ENCODE measurements at places on chromosomes 6 and 20.

GRCh38 chr6:118893064-118893806 lies 717 bp upstream of the ASF1A start:
- DNase-seq: peak; percentile 51

DNA sequence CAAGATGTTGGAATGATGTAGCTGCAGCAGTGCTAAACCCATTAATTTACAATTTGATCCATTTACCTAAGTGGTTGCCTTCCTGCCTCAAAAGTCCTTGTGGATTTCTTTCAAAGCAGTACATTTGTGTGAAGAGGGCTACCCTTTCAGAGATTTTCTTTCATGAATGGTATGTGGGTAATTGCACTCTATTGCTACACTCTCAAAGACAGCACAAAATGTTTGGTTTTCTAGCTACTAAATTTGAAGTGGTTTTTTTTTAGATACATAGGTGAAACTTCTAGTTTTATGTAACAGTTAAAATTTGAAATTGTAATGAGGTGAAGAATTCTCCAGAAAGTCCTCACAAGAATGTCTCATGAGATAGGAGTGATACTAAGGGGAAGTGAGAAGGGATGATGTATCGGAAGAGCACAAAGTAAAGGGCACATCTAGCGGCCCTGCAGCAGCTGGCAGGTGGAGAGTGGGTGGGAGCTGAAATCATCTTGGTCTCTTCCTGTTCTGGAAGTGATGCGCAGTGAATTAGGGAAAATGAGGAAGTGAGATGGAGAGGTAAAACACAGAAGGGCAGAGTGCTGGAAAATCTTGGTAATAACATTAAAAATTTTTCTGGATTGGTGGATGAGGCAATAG lies 236.8 kb upstream of the MAN1A1 start:
- no peak for DNase-seq

DNA sequence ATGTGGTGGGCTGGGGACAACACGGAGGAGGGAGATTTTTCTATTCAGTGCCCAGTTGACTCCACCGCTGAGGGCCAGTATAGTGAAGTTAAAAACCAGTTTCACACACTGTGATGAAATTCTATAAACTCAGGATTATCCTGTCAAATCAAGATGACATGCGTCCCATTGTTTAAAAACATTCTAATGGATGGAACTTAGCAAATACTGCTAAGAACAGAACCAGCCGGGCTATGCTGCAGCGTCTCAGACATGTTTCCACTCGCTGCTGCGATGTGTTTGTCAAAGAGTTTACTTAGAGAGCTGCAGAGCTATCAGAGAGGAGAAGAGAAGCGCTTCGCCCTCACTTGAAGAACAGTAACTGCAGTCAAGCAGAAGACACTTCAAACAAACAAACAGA lies 212.6 kb upstream of the FOXQ1 start:
- DNase-seq: no peak

- DNase-seq: no peak
Observed at GRCh38 chr6:154991207-154991606, 3.9 kb upstream of the TIAM2 start.

- no peak for DNase-seq
Observed at GRCh38 chr6:158849899-158850806, 31.0 kb upstream of the EZR start.

GRCh38 chr20:61673152-61673847 lies 392.4 kb downstream of the TAF4 start:
- no peak for DNase-seq

DNA sequence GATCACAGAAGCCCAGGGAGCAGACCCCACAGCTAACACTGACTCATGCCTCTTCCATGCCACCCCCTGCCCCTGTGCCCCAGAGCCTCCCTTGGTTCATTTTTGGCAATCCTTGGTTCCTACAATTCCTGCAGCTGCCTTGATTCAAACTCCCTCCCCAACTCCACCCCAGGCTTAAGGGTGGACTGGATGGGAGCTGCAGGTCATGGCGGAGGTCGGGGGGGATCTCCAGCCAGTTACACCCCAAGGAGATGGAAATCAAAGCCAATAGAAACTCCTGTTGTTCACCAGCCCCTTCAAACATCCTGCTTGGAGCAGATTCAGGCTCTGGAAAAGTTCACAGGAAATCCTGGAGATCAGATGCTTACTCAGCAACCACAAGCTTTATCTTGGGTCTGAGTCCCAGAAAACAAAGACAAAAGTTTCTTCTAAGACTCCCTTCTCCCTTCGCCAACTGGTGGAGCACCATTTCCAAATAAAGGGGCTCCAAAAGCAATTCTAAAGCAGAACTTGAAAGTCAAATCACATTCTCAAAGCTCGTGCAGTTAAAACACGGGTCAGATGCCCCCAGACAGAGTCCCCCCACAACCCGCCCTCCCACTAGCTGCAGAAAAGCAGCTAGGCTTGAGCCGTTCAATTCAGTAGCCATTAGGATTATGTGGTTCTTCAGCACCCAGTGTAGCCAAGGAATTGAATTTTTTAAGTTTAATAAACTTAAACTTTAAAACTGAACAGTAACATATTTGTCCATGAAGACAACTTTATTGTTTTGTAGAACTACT lies 149.5 kb downstream of the ANKRD60 start:
- DNase-seq: no peak

GRCh38 chr6:84227044-84227433 lies 404 bp downstream of the CEP162 start:
- no peak for DNase-seq

- DNase-seq: peak; percentile 60
Observed at GRCh38 chr20:64038565-64039292, 2.7 kb downstream of the C20orf204 start.

- DNase-seq: no peak
Observed at GRCh38 chr6:137044366-137045221, at the start of gene IL20RA. Gene IL20RA (minus strand): TSS chr6:137044965. CDS start chr6:137044728, 237 bp downstream.

- no peak for DNase-seq
Observed at GRCh38 chr6:14478381-14479225, 361.0 kb downstream of the CD83 start.

- DNase-seq: no peak
Observed at GRCh38 chr6:49531774-49532569, 18.5 kb upstream of the C6orf141 start.

DNA sequence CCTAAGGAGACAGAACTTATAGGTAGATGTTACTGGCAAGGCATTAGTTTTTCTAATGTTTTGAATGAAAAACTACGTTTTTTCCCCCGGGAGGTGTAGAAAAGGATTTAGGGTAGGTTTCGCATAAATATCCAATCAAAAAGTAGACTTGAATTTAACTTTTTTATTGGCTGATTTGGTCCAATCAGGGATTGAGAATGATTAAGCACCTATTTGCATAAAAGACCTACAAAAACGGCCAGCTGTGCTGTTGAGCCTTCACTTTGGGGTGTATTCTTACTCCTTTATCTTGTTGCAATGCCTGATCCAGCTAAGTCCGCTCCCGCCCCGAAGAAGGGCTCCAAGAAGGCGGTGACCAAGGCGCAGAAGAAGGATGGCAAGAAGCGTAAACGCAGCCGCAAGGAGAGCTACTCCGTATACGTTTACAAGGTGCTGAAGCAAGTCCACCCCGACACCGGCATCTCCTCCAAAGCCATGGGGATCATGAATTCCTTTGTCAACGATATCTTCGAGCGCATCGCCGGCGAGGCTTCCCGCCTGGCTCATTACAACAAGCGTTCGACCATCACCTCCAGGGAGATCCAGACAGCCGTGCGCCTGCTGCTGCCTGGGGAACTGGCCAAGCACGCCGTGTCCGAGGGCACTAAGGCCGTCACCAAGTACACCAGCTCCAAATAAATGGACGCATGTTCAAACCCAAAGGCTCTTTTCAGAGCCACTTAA lies 113.5 kb upstream of the BTN3A2 start:
- DNase-seq: peak; percentile 9

- DNase-seq: no peak
Observed at GRCh38 chr20:44835661-44836221, 25.4 kb upstream of the RIMS4 start.

DNA sequence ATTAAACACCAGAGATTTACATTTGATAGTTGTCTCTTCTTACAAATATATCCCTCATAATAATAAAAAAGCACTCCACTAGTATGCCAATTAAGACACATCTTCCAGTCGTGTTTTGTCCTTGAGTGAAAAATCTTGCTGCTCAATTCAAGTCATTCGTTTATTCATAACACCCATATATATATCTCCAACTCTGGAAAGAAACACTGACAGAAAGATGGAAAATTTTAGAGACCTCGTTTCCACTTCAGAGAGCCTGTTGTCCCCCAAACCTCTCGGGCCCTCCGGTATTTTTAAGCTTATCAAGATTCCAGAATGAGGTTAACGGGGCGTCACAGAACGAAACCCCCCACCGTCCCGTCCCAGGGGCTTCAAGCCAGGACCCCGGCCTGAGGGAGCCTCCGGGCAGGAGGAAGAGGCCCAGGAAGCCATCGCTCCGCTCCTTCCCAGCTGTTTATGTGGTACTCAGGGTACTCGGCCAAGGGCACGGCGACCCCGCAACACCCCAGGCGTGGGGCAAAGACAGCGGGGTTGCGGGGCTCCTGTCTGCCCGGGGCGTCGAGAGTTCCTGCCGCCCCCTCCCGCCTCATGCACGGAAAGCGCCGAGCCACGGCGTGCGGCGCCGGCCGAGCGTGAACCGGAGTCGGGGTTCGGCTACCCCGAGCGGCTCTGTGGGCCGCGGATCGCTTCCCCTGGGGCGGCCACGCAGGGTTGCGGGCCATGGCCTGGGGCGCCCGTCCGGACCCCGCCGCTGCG lies 623 bp upstream of the SNX9 start:
- no peak for DNase-seq

- no peak for DNase-seq
Observed at GRCh38 chr6:121694801-121695251, 259.4 kb downstream of the GJA1 start.

DNA sequence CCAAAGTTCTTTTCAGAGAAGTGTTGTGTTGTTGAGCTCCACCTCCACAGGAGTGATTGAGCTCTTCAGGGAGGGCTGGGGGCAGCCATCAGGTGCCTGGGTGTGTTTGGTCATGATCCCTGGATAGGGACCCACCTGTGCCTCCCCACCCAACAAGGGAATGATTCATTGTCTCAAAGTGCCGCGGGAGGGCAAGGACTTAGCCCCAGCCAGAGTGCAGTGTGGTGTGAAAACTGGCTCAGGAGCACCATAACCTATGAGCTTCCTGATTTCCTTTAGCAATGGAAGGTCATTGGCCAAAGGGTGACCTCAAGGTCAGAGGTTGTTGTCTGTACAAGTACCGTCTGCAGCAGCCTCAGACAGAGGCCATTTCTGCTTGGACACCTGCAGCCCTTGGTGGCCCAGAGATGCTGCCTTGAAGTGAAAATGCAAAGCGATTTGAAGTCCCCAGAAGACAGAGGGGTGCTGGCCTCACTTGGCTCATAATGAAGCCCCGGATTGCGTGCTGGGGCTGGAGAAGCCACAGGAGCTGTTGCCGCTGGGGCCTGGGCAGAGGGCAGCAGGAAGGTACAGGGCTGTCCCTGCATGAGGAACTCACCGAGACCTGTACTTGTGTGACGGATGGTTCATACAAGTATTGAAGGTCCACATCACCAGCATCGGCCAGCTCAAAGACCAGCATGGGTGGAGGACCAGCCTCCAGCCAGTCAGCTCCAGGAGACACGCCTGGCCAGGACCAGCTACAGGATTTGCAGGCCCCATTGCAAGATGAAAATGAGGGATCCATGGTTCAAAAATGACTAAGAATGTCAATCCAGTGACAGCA lies 100.6 kb upstream of the DUSP22 start:
- no peak for DNase-seq

DNA sequence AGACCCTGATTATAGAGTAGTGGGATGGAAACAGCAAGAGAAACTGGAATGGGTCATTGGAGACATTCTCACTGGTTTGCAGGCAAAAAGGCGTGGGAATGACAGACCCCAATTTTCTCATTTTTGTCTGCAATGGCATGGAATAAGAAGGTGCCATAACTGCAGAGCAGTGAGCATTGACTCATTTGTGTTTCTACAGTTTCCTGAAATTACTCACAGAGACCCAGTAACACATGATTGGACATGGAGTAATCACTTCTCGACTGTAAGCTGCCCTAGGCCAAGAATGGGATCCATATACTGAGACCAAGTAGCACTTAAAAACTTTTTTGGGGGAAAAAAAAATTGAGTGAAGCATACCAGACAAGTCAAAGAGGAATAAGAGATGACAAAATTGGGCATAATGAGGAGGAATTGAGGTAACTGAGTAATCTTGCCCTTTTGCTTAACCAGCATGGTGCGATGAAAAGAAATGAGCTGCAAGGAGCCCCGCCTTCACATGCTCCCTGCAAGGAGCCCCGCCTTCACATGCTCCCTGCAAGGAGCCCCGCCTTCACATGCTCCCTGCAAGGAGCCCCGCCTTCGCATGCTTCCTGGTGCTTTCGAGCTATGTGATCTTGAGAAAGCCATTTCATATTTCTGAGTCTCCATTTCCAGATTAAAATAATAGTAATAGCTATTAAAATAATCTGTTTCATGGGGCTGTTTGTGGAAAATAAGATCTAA lies 44.1 kb downstream of the NHSL1 start:
- DNase-seq: no peak

DNA sequence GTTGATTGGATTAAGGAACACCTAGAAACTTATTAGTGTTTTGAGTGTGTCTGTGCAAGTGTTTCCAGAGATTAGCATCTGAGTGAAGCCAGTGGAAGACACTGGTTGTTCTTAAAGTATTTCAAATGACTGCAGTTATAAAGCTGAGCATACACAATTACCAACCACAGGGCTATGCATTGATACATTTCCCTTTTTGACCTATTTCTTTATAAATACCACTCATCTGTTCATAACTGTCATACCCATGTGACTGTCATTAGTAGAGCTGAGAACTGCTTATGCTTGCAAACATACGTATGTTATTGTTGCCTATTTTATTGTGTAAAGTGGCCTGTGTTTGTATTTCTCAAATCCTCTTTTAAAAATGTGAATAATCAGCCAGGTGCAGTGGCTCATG lies 15.3 kb upstream of the ZC3H12D start:
- DNase-seq: no peak

- DNase-seq: no peak
Observed at GRCh38 chr6:139325125-139325524, 33.3 kb upstream of the TXLNB start.

GRCh38 chr6:116253188-116253504 lies 729 bp downstream of the TSPYL4 start:
- DNase-seq: no peak

DNA sequence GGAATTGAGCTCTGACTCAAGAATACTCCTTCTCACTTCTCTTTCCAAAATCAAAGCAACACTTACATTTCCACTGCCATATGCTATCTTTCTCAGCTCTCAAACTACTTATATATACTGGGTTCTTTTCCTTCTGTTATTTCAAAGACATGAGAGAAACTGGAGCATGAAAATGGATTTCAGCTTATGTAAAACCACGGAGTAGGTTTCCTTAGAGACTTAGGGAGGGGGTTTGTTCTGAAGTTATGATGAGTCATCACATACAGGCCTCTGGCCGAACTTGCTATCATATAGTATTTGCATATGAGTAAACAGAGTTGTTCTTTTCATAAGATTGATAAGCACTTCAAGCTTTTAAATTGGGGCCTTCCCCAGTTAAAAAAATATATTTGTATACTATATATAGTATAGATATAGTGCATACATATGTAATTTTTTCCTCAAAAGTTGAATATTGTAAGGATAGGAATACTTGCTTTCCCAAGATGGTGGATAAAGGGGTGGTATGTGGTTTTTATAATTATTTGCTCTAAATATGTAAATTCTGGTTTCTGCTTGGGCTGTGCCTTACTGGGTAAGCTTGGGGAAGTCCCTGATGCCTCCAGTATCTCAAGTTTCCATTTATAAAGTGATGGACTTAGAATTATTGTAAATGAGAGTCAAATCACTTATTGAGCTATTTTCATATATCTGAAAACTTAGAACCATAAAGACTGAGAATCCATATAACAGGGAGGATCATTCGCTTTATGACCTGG lies 273.9 kb downstream of the RFPL4B start:
- DNase-seq: no peak

GRCh38 chr20:17109307-17109706 lies 117.5 kb upstream of the PCSK2 start:
- no peak for DNase-seq

Measured in activated naive CD4-positive, alpha-beta T cell (primary cell).